Progenitor cell of endocrine pancreas (in vitro differentiated cells): ENCODE measurements at places on chromosomes 7 and 10.

DNA sequence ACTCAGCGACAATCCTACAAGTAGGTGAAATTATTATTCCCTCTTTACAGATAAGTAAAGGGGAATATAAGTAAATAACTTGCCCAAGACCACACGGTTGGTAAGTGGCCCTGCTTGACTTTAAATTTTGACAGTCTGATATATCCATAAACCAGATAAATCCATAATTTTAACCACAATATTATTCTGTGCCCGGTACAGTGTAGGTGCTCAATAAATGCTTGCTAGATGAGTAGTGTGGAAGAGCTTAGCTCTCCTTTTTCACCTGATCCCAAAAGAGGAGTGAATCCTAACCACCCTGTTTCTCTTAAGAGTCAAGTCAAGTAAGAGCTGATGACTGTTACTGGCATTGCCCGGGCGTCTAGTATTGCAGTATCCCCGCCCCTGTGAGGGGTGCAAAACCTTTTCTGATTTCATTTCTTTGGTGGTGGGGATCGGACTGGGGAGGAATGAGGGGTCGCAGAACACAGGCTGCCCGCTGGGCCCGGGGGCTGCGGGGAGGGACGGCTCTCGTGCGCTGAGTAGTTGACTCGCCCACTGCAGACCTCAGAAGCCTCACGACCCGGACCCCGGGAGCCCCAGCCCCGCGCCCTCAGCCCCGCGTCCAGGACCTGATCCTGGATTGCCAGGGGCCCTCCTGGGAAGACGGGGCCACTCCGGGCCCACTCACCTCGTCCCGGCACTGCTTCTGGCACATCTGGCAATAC lies 490 bp downstream of the KIN start:
- no peak for DNase-seq

DNA sequence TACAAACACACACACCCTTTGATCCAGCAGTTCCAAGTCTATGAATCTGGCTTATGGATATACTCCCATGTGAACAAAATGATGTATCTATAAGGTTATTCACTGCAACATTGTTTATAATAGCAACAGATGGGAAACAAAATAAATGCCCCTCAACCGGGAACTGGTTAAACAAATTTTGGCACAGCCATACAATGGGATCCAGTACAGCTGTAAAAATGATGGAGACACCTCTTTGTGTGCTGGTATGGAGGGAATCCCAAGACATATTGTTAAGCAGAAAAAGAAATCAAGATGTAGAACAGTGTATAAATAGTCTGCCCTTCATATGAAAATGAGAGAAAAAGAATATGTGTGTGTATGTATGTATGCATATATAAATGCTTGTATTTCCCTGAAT lies 155.5 kb downstream of the SNX10 start:
- no peak for DNase-seq

- no peak for DNase-seq
Measured at GRCh38 chr7:44222776-44223261, 22.0 kb downstream of the YKT6 start.

- no peak for DNase-seq
Measured at GRCh38 chr10:35639021-35639727, 2.9 kb downstream of the FZD8 start.

GRCh38 chr10:86878983-86879713 lies 78.3 kb downstream of the MMRN2 start:
- DNase-seq: no peak

- DNase-seq: no peak
Measured at GRCh38 chr10:13555884-13556510, 27.2 kb upstream of the BEND7 start.

DNA sequence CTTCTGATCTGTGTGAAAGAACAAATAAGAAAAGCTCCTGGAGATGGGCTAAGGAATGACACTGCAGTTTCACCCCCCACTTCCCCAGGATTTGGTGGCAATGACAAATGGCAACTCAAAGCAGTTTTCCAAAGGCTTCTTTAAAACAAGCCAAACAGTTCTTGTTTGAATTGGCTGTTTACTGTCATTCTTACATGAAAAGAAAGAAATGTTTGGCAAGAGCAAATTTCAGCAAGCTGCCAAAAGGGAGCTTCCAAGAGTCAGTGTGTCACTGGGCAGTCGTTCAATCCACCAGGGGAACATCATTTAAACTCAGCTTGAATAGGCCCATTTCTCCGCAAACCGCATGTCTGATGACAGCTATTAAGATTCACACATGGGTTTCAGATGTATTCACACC lies 119.0 kb upstream of the RHOBTB1 start:
- no peak for DNase-seq

DNA sequence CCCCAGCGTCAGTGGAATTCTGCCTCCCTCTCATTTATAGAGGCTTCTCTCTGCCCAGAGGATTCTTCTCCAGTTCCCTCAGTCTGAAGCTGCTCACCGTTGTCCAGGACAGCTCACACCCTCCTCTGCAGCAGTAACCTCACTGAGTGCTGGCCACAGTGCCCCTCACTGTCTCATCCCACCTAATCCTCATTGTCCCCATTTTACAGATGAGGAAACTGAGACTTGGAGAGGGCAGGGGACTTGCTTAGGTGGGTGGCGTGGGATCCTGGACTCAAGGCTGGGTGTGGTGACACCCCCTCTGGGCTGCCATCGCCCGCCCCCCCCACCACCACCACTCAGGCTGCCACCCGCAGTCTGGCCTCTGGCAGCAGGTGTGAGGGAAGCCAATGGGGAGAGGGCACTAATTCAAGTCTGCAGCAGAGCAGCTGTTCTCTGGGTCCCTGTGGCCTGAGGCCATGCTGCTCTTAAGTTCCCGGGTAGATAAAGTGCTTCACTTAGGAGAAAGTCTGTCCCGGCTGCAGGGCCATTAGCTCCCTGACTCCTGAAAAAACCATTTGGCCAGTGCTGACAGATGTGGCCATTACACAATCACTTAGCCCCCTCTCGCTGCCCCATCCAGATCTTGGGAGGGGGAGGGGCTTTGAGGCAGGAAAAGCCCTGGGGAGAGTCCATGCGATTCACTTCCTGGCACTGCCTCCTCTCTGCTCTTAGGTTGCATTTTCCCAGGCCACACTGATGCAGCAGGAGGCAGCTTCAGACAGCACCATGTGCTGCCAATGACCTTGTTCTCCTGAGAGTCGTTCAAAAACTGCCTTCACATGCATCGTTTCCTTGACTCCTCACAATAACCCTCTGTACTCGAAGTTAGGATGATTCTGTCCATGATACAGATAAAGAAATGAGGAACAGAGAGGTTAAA lies 36.3 kb downstream of the DRGX start:
- DNase-seq: no peak

- no peak for DNase-seq
Measured at GRCh38 chr10:116723428-116724281, 18.7 kb downstream of the HSPA12A start.

DNA sequence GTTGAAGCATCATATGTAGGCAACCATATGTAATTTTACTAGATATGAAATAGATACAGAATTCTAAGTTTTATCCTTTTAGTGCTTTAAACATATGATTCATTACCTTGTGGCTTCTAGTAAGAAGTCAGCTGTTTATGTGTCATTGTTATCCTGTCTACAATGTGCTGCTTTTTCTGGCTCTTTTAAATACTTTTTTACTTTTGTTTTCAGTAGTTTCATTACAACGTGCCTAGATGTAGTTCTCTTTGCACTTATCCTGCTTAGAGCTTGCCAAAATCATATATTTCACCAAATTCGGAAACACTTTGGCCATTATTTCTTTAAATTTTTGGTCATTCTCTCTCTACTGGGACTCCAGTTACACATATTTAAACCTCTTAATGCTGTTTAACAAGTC lies 26.4 kb downstream of the YAE1 start:
- DNase-seq: no peak

- DNase-seq: peak; percentile 35
Measured at GRCh38 chr7:95723583-95724180, 48.7 kb upstream of the DYNC1I1 start.

DNA sequence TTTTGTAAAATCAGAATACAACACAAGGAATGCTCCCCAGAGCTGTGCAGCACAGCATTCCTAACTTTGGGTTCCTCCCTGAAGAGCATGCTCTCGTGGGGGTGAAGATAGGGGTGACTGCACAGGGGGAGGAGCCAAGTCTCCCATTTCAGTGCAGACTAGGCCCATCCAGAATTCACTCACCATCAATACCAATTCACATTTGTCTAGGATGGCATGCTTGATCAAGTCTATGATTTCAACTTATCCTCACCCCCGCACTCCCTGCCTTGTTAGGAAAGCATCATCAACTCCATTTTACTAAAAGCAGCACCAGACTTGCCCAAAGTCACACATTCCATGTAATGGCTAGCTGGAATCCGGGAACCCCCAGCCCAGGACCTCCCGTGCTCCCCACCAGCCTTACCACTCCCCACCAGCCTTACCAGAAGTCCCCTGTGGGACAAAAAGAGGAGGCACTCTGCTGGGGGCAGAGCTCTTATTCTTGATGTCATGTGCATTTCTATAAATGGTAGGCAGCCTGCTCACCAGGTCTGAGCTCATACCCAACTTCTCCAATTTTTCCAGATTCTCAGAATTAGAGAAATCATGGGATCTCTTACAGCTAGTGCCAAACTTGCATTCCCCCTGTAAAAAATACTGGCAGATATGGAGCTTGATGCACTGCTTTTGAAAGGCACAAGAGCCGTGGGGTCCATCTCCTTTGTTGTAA lies 6.2 kb downstream of the PARP12 start:
- DNase-seq: no peak

DNA sequence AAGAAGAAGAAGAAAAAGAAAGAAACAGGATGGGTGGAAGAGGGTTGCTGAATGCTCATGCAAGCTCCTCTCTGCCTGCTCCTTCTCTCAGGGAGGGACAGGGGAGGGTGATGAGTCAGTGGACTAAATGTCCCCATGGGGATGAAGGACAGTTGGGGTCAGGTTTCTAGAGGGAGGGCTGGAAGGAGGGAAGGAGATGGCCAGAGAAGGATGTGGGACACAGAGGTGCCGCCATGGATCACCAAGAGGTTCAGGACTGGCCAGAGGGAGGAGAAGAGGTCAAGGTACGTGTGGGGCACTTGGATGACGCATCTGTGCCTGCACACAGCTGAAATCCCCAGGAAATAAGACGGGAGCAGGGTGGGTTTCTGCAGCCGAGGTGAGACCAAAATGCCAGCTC lies 88.9 kb upstream of the GTF2I start:
- DNase-seq: no peak

- DNase-seq: no peak
Measured at GRCh38 chr7:996079-996872, 13.3 kb downstream of the CYP2W1 start.

GRCh38 chr10:119132521-119133345 lies 28.8 kb downstream of the DENND10 start:
- no peak for DNase-seq

GRCh38 chr10:114596793-114597192 lies 61.3 kb downstream of the ABLIM1 start:
- no peak for DNase-seq

- DNase-seq: no peak
Measured at GRCh38 chr10:88702848-88703597, 3.0 kb upstream of the LIPK start.

- DNase-seq: no peak
Measured at GRCh38 chr7:150410680-150411346, 31.7 kb downstream of the ZNF775 start.

DNA sequence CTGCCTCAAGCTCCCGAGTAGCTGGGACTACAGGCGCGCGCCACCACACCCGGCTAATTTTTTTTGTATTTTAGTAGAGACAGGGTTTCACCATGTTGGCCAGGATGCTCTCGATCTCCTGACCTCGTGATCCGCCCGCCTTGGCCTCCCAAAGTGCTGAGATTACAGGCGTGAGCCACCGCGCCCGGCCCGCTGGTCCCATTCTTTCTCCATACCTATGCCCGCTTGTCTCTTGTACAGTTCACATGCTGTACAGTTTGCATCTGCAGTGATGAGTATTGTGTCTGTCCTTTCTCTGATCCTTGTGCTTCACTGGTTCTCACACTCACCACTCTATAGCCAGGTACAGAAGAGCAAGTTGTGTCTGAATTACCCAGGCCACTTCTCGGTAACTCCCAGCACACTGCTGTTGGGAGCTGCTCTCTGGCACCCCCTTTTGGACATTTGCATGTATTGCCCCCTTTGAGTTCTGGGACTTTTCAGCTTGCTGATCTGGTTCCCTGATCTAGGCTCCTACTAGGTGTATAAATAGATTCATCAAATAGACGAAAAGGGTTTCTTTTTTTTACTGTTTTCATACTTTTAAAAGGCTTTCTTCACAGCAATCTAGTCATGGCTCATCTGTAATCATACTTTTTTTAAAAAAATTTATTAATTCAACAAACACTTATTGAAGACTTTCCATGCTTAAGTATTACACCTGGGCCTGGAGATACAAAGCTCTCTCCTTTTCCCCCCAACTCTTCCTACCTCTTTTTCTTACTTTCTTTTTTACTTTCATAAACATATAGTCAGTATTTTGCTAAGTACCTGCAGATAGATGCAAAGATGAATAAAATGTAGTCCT lies 53.5 kb downstream of the AOAH start:
- DNase-seq: no peak

GRCh38 chr7:39528849-39529248 lies 37.4 kb upstream of the YAE1 start:
- no peak for DNase-seq

DNA sequence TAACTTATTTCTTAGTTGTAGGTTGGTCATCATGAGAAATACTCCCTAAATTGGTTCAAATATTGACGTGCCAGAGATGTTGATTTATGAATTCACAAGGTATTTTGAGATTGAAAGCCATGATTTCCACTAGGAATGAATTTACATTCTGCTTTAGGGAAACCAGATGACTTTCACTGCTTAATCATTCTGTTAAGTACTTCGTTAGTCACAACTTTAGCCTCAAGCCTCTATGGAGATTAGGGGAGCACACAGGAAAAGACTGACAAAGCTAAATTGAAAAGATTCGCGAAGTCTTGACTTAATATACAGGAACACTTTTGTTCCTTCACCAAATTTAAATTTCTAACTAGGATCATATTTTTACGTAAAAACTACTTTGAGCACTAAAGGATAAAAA lies 250.4 kb upstream of the CACNA2D1 start:
- DNase-seq: no peak

GRCh38 chr10:15704581-15704968 lies 15.1 kb downstream of the ITGA8 start:
- no peak for DNase-seq

- DNase-seq: no peak
Measured at GRCh38 chr7:95322854-95323253, 1.5 kb downstream of the PON1 start.

GRCh38 chr10:36026656-36027390 lies 384.7 kb upstream of the FZD8 start:
- no peak for DNase-seq

DNA sequence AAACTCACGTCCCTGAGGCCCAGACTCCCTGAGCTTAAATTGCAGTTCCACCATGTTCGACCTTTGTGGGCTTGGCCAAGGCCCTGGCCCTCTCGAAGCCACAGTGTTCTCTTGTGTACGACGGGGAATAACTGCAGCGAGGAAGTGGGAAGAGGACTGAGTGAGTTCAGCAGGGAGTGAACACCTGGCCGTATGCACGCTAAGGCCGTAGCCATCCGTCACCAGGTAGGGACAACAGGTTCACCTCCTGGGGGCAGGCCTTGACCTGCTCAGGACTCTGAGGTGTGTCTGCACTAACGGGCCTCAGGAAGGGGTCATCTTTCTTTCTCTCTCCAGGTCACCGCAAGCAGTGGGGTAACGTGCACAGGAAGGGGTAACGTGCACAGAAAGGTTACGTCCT lies 67.2 kb upstream of the CTBP2 start:
- no peak for DNase-seq
